ENCODE measurements at places on chromosomes 3 and 15. TPM values are rescaled to one million over a fixed set of nuclear protein-coding genes. Genes with fewer than 3 reads are reported as not detected.
A peak's percentile ranks its signal among the peaks of the same experiment; 100 is the strongest.

Gene MAGEL2
- total RNA-seq: 1.7 TPM

Gene PLA1A
- not detected for total RNA-seq

Gene WNT7A
- not detected for total RNA-seq

Gene SERPINI1
- not detected for total RNA-seq

DNA sequence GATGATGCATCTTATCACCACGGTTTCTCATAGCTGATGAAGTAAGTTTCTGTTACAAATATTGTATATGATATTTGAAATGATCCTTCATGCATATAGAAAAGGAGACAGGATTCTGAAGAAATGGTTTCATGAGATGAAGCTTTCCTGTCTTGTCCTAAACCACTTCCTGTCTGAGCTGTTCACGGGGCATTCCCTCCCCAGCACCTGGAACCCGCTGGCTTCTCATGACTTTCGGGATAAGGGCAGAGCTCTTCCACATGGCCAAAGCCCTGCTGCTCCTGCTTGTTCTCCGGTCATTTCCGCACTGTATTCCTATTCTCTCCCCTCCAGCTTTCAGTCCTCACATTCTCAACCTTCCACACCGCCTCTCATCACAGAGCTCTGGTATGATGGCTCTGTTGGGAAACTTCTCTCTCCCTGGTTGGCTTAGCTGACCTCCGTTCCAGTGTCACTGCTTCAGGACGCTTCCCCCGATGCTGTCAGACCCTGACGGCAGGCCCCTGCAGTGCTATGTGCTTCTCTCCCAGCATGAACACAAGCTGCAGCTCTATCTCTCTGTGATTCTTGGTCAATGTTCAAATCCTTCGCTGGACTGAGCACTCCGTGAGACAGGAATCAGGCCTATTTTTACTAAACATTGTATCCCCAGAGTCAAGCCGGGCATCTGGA is 86.9 kb upstream of the HERC1 start:
- no peak for DNase-seq
- H3K4me1 ChIP-seq: no peaks in the 10 kb centered on the region
- H3K27me3 ChIP-seq: no peaks in the 10 kb centered on the region
- no peak overlapping the region for H3K4me3 ChIP-seq

- H3K4me1 ChIP-seq: peaks cover 5% of the 10 kb centered on the region
- H3K4me3 ChIP-seq: no peak overlapping the region
- no peaks in the 10 kb centered on the region for H3K27me3 ChIP-seq
- no peak overlapping the region for H3K27ac ChIP-seq
Measured at GRCh38 chr3:156797368-156797767, 28.8 kb upstream of the LEKR1 start.

DNA sequence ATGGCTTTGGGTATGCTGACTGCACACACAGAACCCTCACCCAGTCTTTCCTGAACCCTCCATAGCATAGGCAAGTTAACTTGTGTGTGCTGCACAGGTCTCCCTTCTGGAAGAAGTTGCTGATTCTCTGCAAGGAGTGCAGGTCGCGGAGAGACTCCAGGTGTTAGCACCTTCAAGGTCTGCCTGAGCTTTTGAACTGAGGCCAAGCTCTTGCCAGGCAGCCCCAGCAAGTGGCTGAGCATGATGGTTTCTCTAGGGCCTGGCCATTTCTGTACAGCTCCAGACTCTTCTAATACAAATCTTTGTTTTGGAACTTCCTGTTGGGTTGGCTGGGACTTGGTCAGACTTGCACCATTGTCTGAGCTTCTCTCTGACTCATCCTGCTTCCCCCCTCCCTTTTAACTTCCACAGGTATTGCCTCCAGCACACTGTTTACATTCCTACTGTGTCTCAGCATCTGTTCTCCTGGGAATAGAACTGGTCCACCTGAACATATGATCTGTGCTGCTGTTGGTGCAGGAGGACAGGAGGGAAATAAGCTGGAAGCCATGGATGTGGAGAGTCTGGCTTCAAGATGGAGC is 53.3 kb downstream of the KY start:
- no peaks in the 10 kb centered on the region for H3K36me3 ChIP-seq
- H3K4me1 ChIP-seq: peaks cover 18% of the 10 kb centered on the region
- no peak for DNase-seq
- no peaks in the 10 kb centered on the region for H3K27me3 ChIP-seq
- H3K4me3 ChIP-seq: no peak overlapping the region

- H3K27me3 ChIP-seq: no peaks in the 10 kb centered on the region
- peaks cover 63% of the 10 kb centered on the region for H3K4me1 ChIP-seq
- peak within 1 kb of the TSS; percentile 99 for H3K4me3 ChIP-seq
- H3K27ac ChIP-seq: peak within 1 kb of the TSS; percentile 98
Measured at GRCh38 chr3:101676765-101677435, at the start of gene ZBTB11. Gene ZBTB11, minus strand, starts transcription at chr3:101677132. Its CDS starts 218 bp downstream, at chr3:101676914.

DNA sequence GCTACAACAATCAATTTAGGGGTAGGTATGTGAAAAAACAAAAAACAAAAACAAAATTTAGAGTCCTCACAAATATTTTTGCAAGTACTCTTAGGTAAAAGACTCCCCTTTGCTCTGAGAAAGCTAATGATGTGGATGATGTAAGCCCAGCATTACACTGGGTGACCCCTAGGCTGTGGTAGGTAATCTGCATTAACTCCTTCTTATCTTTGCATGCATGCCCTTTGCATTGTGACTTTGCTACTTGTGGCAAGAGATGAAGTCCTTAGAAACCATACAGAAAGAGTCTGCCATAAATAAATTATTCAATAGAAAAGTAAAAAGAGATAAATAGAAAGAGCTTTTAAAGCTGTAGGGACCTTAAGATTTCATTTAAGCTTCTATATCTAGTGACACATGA is 159.7 kb upstream of the MBNL1 start:
- no peak for DNase-seq
- H3K27ac ChIP-seq: no peak overlapping the region
- H3K4me3 ChIP-seq: no peak overlapping the region
- no peaks in the 10 kb centered on the region for H3K36me3 ChIP-seq
- no peaks in the 10 kb centered on the region for H3K27me3 ChIP-seq
- no peaks in the 10 kb centered on the region for H3K4me1 ChIP-seq

DNA sequence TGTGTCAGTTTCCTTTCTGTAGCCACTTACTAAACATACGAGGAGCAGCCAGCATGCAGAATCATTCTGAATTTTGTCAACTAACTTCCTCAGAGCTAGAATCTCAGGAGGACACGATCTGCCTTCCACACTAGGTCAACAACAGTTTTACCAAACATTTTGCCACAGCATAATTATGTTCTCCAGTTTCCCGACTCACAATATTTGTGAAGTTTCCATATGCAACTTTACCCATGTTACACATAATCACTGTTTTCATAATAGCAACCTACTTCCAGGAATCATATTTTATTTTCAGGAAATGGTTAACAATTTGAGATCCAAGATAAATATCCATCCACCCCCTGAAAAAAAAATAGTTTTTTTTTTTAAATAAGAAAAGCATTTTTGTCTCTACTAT is 595.0 kb downstream of the PYDC2 start:
- H3K27ac ChIP-seq: no peak overlapping the region
- no peak for DNase-seq
- no peak overlapping the region for H3K4me3 ChIP-seq
- H3K27me3 ChIP-seq: no peaks in the 10 kb centered on the region
- no peaks in the 10 kb centered on the region for H3K36me3 ChIP-seq

DNA sequence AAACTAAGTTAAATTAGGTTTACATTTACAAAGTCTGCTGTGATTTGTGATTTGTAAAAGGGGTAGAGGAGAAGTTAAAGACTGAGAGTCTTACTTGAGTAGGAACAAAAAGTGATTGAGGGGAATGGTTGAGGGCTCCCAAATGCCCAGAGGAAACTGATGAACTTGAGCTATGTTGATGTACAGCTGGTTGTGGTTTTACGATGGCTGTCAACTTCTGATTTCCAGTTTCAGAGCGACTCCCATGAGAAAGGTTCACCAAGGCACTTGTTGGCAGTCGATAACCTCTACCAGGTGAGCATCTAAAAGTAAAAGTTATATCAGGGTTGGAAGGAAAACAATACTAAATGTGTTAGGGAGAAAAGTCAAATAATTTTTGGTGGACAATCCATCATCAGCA is 91.0 kb downstream of the XRN1 start:
- no peak overlapping the region for H3K27ac ChIP-seq
- H3K36me3 ChIP-seq: peaks cover 98% of the 10 kb centered on the region
- no peak overlapping the region for H3K4me3 ChIP-seq
- H3K4me1 ChIP-seq: no peaks in the 10 kb centered on the region
- H3K27me3 ChIP-seq: no peaks in the 10 kb centered on the region

DNA sequence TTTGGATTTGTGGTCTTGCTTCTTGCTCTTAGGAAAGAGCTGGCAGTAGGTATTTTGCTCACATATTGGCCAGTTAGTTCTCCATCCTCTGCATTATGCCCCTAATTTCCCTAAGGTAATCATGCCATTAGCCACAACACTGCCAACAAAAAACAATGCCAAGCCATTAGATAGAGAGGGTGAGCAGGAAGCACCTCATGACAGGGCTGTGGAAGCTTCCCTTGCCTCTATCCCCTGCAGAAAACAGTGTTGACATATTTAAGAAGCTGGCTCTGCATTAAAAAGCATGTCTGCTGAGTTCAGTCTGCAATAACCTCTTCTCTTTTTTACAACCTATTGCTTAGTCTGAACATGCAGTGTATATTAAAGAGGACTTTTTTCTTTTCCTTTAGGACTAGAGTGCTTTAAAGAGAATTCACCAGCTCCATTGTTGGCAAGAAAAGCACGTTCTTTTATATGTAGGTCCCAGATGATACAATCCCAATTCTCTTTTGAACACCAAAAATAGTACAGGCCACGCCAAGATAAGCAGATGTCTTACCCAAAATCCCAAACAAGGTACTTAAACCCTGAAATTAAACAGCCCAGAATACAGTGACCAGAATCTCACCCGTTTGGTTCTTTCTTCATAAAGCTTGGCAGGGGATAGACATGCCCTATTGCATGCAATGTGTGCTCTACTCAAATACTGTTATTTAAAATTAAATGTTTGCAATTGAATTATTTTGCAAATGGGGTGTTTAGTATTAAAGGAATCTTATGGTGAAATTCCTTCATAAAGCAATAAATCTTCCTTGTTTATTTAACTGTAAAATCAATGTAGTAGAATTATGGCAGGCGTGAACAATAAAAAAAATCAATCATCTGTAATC is 93.7 kb upstream of the UBE3A start:
- no peaks in the 10 kb centered on the region for H3K36me3 ChIP-seq
- no peak for DNase-seq
- no peak overlapping the region for H3K4me3 ChIP-seq

GRCh38 chr3:60176614-60177013 is 1074.6 kb downstream of the FHIT start:
- no peaks in the 10 kb centered on the region for H3K27me3 ChIP-seq
- H3K4me3 ChIP-seq: no peak overlapping the region
- no peak for DNase-seq
- H3K36me3 ChIP-seq: no peaks in the 10 kb centered on the region

DNA sequence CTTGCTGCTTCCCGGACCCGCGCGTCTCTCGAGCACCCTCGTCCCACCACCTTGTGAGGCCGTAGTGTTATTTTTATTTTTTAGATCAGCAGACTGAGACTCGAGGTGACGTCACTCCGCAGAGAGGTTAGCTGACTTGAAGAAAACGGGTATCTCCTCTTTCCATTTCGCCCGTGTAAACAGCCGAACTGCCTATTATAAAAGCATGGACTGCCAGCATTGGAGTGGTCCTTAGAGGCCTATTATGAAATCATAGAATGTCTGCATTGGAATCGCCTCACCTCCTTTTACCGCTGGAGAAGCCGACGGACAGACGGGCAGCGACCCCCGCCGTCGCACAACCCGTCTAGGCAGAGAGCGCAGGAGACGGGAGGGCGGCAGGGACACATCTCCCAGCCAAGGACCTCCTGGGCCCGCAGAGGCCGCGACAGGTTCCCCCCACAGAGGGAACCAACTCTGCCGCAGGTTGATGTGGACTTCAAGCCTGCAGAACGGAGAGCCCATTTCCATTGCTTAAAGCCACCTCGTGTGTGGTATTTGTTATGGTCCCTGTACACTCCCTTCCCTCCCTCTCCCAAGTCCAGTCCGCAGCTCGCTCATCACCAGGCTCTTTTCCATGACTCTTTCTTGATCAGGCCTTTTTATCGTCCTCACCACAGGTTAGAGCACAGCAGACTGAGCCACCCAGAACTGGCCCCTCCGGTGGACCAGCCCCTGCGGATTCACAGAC is 540 bp upstream of the PPP1R2 start:
- no peak for DNase-seq
- no peaks in the 10 kb centered on the region for H3K27me3 ChIP-seq
- peaks cover 71% of the 10 kb centered on the region for H3K4me1 ChIP-seq
- peak overlapping the region; percentile 68 for H3K4me3 ChIP-seq
- H3K36me3 ChIP-seq: no peaks in the 10 kb centered on the region
- H3K27ac ChIP-seq: peak overlapping the region; percentile 28

DNA sequence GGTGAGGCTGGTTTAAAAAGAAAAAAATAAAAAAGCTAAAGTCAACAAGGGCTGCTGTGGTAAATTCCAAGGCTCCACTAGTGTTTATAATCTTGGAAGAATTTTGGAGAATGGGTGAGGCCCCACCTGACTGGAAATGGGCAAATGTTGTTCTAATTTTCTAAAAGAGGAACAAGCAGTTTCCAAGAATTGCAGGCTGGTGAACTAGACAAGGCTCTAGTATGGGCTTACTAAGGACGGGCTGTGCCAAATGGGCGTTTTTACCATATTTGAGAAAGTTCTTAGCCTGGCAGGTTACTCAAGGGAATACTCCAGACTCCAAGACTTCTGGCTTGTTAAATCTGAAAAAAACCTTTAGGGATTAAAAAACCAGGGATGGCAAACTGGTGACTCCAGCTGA is 67.0 kb upstream of the ABHD2 start:
- no peaks in the 10 kb centered on the region for H3K36me3 ChIP-seq
- no peak for DNase-seq
- peaks cover 3% of the 10 kb centered on the region for H3K27me3 ChIP-seq
- H3K27ac ChIP-seq: peak overlapping the region; percentile 70
- no peak overlapping the region for H3K4me3 ChIP-seq
- peaks cover 11% of the 10 kb centered on the region for H3K4me1 ChIP-seq

GRCh38 chr3:39101022-39101689 is 6.3 kb downstream of the GORASP1 start:
- peaks cover 58% of the 10 kb centered on the region for H3K36me3 ChIP-seq
- no peaks in the 10 kb centered on the region for H3K27me3 ChIP-seq
- no peak overlapping the region for H3K4me3 ChIP-seq
- peaks cover 52% of the 10 kb centered on the region for H3K4me1 ChIP-seq

DNA sequence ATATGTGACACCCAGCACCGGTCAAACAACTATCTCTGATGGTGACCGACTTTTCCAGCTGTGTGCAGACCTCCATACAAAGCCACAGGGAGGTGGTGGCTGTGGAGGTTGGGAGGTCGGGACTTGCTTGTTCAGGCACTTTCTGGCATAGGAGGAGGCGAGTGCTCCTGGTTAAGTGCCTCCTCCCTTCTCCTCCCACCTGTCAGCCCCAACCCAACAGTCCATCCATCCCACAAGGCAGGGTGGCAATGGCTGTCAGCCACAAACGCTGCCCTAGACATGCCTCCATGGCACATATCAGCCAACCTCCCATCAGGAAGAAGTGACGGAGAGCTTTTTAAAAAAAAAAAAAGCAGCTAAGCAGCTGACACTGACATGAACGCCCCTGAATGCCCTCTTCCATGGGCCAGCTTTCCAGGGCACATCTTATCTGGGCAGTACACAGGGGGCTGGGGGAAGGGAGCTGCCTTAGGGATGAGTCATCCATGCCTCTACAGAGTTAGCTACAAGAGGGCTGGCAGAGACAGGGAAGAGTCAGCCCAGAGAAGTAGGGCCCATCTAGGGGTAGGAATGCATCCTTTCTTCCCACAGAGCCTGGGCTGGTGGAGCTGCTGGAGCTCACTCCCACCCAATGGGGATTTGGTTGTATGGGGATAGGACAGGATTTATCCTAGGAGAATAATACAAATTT is 41.2 kb downstream of the CCDC12 start:
- peak overlapping the region; percentile 87 for H3K27ac ChIP-seq
- no peak overlapping the region for H3K4me3 ChIP-seq
- no peaks in the 10 kb centered on the region for H3K27me3 ChIP-seq
- peaks cover 89% of the 10 kb centered on the region for H3K4me1 ChIP-seq

- peaks cover 34% of the 10 kb centered on the region for H3K27me3 ChIP-seq
- peaks cover 71% of the 10 kb centered on the region for H3K4me1 ChIP-seq
- peak; percentile 67 for DNase-seq
- H3K36me3 ChIP-seq: no peaks in the 10 kb centered on the region
Measured at GRCh38 chr3:129001806-129002572, 885 bp downstream of the EFCC1 start.

All from stomach (tissue), 19 donors.